ENCODE measurements at places on chromosomes 5 and 9.

- DNase-seq, result no peak
Measured at GRCh38 chr5:131366428-131366827, 102.6 kb downstream of the CDC42SE2 start.

- no peak for DNase-seq
Measured at GRCh38 chr5:73302797-73303147, 129.8 kb downstream of the TMEM174 start.

DNA sequence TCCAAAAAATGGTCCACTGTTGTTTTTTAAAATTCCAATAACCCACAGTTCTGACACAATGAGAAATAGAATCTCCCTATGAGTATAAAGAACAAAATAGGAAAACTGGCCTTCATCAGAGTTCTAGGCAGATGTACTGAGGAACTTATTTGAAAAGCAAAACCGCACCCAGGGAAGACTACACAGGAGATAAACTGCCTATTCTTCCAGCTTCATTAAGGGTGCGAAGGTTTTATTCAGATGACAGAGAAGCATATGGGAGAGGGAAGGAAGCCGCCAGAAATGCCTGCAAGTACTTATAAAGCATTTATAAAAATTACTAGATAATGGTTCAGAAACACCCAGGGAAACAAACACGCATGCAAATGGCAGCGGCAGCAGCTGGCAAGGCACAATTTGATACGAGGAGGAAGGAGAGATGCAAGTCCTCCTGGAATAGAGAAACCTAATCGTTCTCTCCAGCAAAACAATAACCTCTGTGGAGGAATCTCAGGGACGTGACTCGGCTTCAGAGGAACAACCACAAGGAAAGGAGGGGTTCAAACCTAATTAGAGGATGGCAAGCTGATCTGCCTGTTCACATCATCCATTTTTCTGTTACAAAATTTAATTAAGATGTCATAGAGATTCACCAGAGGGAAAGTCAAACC, 9.0 kb downstream of the TTLL11 start:
- DNase-seq, result no peak

- peak; percentile 92 for DNase-seq
Measured at GRCh38 chr9:133335924-133336811, at the start of gene SURF6. Gene SURF6 (minus strand): TSS chr9:133336188. CDS start chr9:133336132, 56 bp downstream.

GRCh38 chr5:61123145-61123544, 39.1 kb downstream of the SMIM15 start:
- DNase-seq, result no peak

DNA sequence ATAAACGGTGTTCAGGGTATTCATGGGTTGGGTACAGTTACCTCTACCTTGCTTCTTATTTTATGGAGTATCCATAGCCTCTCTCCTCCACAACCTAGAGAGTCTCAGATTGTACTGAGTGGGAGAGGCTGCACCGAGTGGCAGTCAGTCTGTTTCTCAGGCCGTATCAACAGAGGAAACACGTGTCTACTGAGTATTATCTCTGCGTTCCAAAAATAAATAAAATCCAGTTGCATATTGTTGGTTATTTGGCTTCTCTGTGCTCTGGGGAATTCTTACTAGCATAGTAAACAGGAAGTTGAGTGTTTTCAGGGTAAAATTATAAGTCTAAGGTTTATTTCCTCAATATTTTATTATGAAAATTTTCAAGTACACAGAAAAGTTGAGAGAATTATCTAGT, 231.0 kb downstream of the ARHGEF28 start:
- DNase-seq, result peak; percentile 28

- peak; percentile 78 for DNase-seq
Measured at GRCh38 chr5:124628721-124629596, 117.5 kb downstream of the ZNF608 start.

DNA sequence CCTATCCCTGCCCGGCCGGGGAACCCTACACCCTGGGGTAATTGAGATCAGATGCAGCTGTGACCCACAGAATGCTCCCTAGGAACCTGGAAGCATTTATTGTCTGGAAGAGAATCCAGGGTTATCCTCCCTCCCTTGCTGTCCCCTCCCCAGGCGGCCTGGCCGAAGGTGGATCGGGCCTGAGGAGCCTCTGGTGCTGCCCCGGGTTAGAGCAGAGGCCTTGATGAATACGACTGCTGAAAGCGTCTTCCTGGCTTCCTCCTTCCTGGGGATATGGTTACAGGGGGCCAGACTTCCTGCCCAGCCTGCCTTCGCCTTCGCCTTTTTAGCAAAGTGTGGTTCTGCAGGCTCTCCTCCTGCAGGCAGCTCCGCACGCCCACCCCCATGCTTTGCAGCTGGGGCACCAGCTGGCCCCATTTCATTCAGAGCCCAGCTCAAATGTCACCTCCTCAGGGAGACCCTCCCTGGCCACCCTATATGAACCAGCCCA, 22.5 kb upstream of the PTGS1 start:
- DNase-seq, result no peak

DNA sequence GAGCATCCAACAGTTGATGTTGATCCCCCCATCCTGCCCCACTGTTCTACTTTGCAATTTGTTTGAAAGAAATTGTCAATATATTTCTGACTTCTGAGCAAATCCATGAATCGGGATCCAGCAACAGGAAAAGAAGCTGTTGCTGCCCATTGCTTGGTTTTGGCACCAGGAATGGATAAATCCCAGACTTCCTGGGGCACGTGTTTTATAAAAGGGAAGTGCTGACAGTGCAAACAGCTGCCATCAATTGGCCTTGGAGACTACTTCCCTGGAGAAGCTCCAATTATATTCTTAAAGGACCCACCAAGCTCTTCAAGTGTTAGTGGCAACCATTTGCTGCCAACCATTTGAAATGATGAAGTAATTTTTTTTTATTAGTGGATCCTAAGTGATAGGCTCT, 13.7 kb downstream of the STK32A start:
- no peak for DNase-seq

DNA sequence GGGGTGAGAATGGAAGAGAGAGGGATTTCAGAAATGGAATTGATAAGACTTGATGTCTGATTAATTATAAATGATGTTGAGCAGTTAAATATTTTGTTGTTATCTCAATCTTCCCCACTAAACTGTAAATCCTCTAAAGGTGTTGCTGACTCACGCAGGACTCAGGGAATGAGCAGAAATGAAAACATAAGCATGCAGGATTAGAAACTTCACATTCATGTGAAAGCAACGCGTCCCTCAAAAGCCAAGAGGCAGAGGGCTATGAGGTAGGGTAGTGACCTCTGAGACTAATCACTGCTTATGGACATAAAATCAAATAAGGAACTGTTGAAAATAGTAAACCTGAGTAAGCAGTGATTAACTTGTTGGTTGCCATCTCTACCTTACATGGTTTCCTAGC, 21.1 kb downstream of the ADAMTSL1 start:
- no peak for DNase-seq

GRCh38 chr5:1011226-1011631, 2.6 kb downstream of the NKD2 start:
- DNase-seq, result no peak

GRCh38 chr9:109872901-109873300, 92.9 kb downstream of the PALM2AKAP2 start:
- DNase-seq, result no peak

DNA sequence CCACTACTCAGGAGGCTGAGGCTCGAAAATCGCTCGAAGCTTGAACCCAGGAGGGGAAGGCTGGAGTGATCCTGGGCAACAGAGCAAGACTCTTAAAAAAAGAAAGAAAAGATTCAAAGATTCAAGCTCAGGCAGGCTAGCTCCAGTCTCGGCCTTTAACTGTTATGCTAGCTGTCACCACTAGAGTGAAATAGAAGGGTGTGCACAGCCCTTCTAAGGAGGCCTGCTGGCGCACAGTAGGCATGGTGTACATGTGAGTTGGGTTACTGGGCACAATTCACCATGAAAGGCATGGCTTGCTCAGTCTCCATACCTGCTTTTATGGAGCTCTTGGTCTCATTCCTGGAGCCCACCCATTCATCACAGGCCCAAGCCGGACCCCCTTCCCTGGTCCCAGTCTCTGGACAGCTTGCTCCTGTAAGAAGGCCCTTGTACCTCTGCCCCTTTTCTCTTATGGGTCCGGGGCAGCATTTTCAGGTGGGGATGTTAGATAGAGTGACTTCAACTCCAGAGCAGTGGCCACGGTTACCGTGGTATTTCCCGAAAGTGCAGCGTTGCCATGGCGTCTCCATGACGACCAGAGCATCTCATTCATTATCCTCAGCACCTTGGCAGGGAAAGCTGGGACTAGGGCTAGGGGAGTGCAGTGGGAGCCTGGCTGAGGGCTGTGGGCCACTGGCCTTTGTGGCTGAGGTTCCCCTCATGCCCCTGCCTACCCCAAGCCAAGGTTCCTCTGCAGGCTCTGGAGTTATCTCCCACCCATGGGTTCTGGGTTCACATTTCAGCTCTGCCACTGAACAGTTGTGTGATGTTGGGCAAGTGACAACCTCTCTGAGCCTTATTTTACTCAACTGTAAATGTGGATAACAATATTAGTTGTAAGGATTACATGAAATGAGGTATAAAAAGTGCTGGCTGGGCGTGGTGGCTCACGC, 5.7 kb downstream of the NDST1 start:
- no peak for DNase-seq

DNA sequence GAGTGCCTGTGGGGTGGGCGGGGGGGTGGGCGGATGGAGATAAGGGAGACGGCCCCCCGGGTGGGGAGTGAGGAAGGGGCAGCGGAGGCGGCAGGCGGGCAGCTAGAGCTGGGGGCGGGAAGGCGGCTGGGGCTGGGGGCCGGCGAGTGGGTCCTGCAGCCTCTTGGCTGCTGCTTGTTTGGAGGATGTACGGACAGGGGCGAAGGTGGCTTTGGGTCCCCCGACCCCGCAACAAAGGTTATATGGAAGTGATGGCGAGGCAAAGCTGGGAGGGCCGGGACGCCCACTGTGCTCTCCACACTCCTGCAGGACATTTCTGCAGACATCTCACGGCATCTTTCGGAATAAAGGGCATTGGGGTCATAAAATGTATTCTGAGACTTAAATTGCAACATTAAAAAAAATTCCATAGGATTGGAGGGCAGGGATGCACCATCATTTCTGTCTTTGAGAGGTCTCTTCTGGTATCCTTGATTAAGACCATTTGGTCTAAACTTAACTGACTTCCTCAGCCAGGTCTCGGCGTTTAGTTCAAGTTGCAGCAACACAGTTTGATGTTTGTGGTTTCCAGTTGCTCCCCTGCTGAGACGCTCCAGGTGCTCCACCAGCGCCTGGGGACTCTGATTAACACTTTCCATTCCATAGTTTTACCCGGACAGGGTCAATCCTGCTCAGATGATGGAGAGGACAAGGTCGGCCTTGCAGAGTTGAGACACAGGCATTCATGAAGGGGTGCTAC, 101.6 kb upstream of the SSBP2 start:
- DNase-seq, result no peak

- no peak for DNase-seq
Measured at GRCh38 chr5:147467973-147468508, 41.8 kb downstream of the DPYSL3 start.

- DNase-seq, result no peak
Measured at GRCh38 chr5:143244990-143245389, 158.5 kb downstream of the NR3C1 start.

- DNase-seq, result no peak
Measured at GRCh38 chr5:9789777-9790176, 159.6 kb upstream of the TAS2R1 start.

- no peak for DNase-seq
Measured at GRCh38 chr5:139388198-139388821, 1.4 kb downstream of the MZB1 start.

DNA sequence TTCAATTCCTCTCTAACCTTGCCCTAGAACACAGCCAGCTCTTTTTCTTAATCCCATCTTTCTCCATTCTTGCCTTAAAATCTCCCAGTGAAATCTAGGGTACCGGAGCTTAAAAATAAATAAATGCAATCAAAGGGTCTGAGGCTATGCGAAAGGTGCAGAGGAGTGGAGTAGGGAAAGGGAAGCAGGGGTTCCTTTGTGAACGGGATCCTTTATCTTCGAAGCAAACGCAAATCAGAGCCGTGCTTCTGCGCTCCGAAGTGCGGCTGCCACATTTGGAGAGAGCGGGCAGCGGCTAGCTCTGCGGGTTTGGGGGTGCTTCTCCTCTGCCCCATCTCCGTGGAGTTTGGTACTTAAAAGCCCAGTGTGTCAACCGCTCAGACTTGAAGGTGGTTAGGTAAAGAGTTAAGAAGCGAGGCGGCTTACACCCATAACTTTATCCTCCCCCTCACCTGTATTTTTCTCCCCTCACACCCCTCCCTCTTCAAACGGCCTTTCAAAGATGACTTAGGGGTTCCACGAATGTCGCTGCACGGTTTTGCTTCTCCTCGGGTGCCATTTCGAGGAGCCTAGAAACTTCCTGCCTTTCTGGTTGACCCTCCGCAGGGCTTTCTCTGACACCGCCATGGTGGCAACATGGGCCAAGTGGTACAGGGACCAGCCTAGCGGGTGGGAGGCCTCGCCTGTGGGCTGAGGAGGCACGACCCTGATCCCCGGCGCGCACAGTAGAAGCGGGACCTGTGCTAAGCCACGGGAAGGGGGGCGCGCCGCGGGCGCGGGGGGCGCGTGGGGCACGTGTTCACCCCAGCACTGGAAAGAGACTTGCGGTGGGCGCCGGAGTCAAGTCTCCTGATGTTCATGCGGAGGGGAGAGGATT, 31.7 kb upstream of the NFIB start:
- no peak for DNase-seq

GRCh38 chr9:87578625-87579024, 81.0 kb downstream of the DAPK1 start:
- DNase-seq, result no peak

- DNase-seq, result no peak
Measured at GRCh38 chr5:53944981-53945380, 365.4 kb downstream of the ARL15 start.

GRCh38 chr9:91162311-91162710, 199.4 kb downstream of the AUH start:
- DNase-seq, result no peak

- DNase-seq, result no peak
Measured at GRCh38 chr9:34633166-34633565, 4.3 kb upstream of the ARID3C start.

GRCh38 chr5:67647772-67648171, 451.2 kb upstream of the CD180 start:
- no peak for DNase-seq

DNA sequence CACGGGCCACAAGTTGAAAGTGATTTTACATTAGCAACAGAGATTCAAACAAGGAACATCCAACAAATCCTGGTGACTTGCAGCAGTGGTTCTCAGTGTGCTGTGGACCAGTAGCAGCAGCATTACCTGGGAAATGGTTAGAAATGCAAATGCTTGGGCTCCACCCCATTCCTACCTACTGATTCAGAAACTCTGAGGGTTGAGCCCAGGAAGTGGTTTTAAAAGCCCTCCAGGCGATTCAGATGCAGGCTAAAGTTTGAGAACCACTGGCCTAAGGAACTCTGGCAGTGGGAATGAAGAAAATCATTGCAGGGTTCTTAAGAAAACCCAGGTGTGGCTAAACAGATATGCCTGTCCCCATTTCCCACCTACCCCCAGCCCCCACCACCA, 398.8 kb downstream of the ENC1 start:
- no peak for DNase-seq

DNA sequence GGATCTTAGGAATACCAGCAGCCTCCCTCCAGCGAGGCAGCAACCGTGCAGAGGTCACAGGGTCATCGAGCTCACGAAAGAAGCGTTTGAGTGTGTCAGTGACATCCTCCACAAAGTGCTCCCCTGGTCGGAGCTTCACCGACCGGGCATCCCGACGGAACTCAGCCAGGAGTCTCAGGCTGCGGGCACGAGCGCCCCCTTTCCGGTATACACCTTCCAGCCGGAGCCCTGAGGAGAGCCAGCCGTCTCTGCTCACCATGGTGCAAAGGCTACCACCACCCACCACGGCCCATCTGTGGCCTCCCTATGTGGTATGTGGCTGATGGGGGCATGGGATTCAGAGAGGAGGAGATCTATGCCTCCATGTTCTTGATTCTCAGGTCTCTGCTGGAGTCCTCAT, 10.8 kb upstream of the FCHSD1 start:
- no peak for DNase-seq

- DNase-seq, result no peak
Measured at GRCh38 chr9:94860678-94861588, 134.4 kb downstream of the AOPEP start.
